Cardiac fibroblast (primary cell): ENCODE measurements at places on chromosomes 3 and 15.

- DNase-seq: peak; percentile 39
Observed at GRCh38 chr3:143276592-143276991, 157.0 kb downstream of the CHST2 start.

GRCh38 chr3:81823882-81824395 lies 62.5 kb upstream of the GBE1 start:
- no peak for DNase-seq

GRCh38 chr15:36468746-36469145 lies 110.7 kb upstream of the CDIN1 start:
- DNase-seq: peak; percentile 72

DNA sequence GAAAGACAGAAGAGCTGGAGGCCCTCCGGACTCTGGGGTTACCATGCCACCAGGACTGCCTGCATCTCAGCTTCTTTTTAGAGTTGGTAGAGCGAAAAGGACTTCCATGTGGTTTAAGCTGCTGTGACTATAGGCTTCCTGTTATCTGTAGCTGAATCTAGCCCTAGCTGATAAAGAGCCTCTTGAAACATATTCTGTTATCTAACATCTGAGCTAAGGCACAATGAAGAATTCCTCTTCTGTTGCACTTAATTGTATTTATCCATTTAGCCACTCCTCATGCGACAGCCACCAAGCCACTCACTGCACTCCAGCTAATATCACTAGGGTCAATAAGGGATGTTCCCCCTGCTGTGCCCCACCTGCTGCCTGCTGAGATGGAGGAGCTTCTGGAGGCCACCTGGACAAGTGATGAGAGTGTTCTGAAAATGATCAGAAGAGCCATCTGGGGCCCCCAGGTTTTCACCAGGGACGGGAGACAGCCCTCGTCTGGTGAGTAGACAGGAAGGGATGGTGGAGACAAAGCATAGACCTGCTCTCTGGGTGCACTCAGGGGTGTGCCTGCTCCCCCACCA lies 94.6 kb upstream of the PLXNA1 start:
- no peak for DNase-seq

DNA sequence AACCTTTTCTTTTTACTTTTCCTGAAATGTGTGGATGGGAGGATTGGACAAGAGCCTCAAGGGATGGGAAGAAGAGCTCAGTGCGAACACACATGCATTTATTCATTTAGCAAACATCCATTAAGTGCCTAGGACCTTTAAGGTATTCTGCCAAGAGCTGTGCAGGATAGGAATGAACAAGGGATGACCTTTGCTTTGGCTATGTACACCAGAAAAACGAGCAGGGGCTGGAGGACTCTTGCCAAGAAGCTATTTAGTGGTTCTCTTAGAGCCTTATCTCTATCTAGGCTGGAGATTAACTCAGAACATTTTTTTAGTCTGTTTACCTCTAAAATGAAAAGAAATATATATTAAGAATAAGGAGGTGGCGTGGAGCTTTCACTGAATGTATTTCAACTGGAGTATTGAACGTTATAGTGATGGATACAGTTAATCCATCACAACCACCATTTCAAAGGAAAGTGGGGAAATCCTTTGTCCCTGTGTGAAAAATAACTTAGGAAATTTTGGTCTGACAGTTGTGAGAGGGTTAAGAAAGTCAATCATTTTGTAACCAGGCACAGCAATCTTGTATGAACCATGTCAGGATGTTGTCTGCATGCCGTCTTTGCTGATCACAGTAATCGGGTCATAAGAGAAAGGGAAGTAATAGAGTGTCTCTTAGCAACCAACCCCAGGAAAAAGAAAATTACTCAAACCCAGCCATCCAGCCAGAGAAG lies 279.0 kb downstream of the LPP start:
- peak; percentile 84 for DNase-seq

GRCh38 chr3:153628591-153628990 lies 466.6 kb downstream of the RAP2B start:
- peak; percentile 35 for DNase-seq

- peak; percentile 24 for DNase-seq
Observed at GRCh38 chr15:67035886-67036285, 29.5 kb upstream of the SMAD3 start.

GRCh38 chr3:179083977-179084376 lies 12.4 kb upstream of the ZMAT3 start:
- no peak for DNase-seq

- no peak for DNase-seq
Observed at GRCh38 chr15:93107646-93108045, 18.6 kb upstream of the RGMA start.

- DNase-seq: no peak
Observed at GRCh38 chr15:48569591-48570302, 75.8 kb downstream of the FBN1 start.

DNA sequence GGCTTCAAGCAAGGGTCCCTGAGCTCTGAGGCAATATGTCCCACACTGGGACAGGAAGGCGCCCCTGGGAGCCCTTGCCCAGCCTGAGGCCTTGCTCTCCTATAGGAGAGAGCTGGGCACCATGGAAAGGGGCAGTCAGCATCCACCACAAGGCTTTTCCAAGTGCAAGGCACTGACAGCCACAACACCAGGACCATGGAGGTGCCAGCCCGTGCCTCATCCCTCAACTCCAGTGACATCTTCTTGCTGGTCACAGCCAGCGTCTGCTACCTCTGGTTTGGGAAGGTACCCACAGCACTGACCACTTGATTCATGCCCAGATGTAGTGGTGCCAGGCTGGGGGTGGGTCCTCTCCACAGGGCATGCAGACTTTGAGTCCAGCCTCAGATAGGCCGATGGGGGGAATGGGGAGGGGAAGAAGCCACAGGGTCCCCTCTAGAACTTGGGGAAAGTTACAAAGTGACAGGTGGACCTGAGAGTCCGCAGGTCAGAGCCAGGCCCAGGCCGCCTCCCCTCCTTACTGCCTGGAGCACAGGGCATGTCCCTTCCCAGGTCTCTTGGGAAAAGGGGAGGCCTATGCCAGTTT lies 11.8 kb downstream of the VILL start:
- no peak for DNase-seq

GRCh38 chr15:97482521-97482920 lies 478.0 kb upstream of the ARRDC4 start:
- DNase-seq: no peak
